ENCODE measurements at places on chromosomes 4 and X.

- no peak for DNase-seq
Measured at GRCh38 chr4:25439918-25440477, 62.9 kb downstream of the ANAPC4 start.

DNA sequence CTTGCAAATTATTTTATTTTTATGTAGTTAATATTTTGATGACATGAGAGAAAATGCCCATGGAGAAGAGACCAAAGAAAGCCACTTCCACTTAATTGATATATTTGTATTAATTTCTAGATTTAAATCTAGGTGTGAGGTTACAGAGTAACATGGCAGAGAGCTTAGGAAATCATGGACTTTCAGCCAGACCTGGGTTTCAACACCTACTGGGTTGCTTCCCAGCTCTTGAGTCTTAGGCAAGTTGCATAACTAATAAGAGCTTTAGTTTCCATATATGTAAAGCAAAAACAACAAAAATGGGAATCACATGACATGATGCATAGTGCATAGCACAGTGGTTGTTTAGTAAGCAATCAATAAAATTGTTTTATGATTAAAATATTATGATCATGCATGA, 413.3 kb downstream of the CCSER1 start:
- DNase-seq = no peak

GRCh38 chrX:28847423-28847822, 260.2 kb downstream of the IL1RAPL1 start:
- DNase-seq = no peak

GRCh38 chrX:100606753-100607152, 22.0 kb downstream of the TNMD start:
- DNase-seq = no peak

- no peak for DNase-seq
Measured at GRCh38 chrX:106752101-106752678, 25.7 kb downstream of the RNF128 start.

DNA sequence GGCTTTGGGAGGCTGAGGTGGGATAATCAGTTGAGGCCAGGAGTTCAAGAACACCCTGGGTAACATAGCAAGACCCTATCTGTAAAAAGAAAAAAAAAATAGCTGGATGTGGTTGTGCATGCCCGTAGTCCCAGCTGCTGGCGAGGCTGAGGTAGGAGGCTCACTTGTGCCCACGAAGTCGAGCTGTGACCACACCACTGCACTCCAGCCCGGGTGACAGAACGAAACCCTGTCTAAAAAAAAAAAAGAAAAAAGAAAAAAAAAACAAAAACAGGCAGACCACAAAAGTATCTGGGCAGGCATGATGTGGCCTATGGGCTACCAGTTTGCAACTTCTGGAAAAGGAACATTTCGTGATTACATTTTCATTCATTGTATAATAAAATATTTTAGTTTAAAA, 38.1 kb upstream of the RASGEF1B start:
- DNase-seq = no peak

- DNase-seq = peak; percentile 60
Measured at GRCh38 chr4:77818073-77818601, 1.0 kb downstream of the CNOT6L start.

DNA sequence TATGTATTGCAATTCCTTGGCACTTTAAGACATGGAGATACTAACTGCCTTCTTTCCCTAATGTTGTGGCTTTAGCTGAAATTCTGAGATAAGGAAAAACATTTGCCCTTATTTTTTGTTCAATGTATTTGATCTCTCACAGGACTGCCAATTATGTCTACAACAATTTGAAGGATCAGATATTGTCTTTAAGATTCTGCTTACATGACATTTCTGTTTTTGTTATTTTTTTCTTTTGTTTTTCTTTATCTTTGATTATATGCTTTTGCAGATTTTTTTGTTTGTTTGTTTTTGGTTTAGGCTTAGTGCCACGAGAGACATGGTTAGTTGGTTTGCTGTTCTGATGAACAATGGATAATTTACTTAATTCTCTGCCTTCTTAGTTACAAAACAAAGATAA, 303.3 kb downstream of the TECRL start:
- no peak for DNase-seq

DNA sequence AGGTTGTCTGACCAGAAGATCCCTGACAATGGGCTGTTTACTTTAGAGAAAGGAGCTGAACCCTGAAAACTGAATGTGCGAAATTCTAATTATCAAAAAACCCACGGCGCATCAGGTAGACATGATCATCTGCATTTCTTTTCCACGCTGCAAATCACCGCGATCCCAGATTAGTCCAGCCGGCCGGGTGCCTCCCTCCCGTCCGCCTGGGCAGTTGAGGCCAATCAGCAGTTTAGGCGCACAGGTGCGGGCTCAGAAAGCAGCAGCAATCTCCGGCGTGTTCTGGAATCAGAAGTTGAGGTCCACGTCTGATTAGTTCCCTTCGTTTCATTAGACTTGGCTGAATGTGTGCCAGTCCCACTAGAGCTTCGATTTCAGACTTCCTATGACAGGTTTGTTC, 73.9 kb downstream of the ACOX3 start:
- DNase-seq = no peak

GRCh38 chrX:149248073-149248625, 257.0 kb downstream of the IDS start:
- DNase-seq = peak; percentile 52

DNA sequence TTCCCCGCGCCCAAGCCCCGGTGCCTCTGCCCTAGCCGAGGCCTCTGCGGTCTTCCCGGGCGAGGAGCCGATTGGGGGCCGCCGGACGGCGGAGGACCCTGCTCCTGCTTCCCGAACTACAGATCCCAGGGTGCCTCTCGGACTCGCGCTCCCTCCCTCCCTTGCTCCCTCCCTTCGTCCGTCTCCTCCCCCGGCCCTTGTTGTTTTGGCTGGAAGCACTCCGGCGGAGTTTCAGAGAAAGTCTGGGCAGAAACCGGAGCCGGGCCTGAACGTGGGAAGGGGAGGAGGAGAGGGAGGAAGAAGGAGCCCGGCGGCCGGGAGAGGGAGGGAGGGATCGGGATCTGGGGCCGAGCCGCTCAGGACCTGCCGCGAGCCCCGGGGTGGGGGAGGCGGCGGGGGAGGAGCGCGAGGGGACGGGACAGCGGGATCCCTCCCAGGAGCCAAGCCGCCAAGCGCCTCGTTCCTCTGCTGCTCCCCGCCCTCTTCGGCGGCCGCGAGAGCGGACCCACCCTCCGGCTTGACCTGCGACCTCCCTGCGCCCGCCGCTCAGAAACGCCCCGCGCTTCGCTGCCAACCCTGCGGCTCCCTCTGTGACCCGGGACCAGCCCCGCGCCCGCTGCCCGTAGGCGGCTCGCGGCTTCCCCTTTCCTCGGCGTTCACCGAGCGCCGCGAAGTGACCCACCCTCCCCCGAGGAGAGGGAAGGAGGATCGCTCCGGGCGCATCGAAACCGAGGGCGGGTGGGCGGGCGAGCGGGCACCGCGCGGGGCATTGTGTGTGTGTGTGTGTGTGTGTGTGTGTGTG, 496 bp upstream of the GAB1 start:
- peak; percentile 82 for DNase-seq

- DNase-seq = no peak
Measured at GRCh38 chr4:2336659-2337058, 74.8 kb upstream of the MXD4 start.

- DNase-seq = no peak
Measured at GRCh38 chr4:10094841-10095240, 21.8 kb downstream of the WDR1 start.

GRCh38 chr4:169245061-169245460, 25.7 kb downstream of the SH3RF1 start:
- DNase-seq = no peak
